Stomach (tissue), 19 donors: ENCODE measurements at places on chromosomes 7 and 10. TPM values are rescaled to one million over a fixed set of nuclear protein-coding genes. Genes with fewer than 3 reads are reported as not detected.

DNA sequence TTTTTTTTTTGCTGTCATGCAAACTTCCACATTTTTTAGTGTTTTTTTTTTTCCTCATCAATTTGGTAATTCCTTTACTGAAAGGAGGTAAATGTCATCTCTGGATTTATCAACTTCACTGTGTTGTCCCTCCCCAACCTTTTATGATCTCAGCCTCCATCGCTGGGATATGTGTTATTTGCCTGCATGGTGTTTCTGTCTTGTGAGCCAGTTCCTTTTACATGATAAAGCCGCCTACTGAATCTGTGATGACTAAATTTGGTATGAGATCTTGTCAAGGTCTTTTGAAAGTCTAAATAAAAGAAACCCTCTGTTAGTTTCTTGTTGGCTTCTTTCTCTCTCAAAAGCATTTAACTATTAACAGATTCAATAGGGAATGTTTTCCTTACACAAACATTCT, 39.3 kb downstream of the TAS2R41 start:
- H3K4me3 ChIP-seq: no peak overlapping the region
- H3K36me3 ChIP-seq: no peaks in the 10 kb centered on the region
- no peaks in the 10 kb centered on the region for H3K4me1 ChIP-seq
- no peak for DNase-seq

The LFNG gene
- 15.4 TPM for polyA plus RNA-seq

GRCh38 chr7:102138676-102139075, 148.0 kb upstream of the SH2B2 start:
- no peak for DNase-seq
- peaks cover 17% of the 10 kb centered on the region for H3K36me3 ChIP-seq
- no peaks in the 10 kb centered on the region for H3K4me1 ChIP-seq
- no peaks in the 10 kb centered on the region for H3K27me3 ChIP-seq
- no peak overlapping the region for H3K4me3 ChIP-seq

The GOLGA7B gene
- 0.31 TPM for polyA plus RNA-seq

The MAGI2 gene
- 1.4 TPM for polyA plus RNA-seq
